ENCODE measurements at places on chromosomes 7 and 10.
A peak's percentile ranks its signal among the peaks of the same experiment; 100 is the strongest.

- no peak for DNase-seq
Measured at GRCh38 chr10:78173360-78174015, 139.8 kb downstream of the RPS24 start.

- no peak for DNase-seq
Measured at GRCh38 chr7:117148971-117149370, 173.9 kb downstream of the WNT2 start.

DNA sequence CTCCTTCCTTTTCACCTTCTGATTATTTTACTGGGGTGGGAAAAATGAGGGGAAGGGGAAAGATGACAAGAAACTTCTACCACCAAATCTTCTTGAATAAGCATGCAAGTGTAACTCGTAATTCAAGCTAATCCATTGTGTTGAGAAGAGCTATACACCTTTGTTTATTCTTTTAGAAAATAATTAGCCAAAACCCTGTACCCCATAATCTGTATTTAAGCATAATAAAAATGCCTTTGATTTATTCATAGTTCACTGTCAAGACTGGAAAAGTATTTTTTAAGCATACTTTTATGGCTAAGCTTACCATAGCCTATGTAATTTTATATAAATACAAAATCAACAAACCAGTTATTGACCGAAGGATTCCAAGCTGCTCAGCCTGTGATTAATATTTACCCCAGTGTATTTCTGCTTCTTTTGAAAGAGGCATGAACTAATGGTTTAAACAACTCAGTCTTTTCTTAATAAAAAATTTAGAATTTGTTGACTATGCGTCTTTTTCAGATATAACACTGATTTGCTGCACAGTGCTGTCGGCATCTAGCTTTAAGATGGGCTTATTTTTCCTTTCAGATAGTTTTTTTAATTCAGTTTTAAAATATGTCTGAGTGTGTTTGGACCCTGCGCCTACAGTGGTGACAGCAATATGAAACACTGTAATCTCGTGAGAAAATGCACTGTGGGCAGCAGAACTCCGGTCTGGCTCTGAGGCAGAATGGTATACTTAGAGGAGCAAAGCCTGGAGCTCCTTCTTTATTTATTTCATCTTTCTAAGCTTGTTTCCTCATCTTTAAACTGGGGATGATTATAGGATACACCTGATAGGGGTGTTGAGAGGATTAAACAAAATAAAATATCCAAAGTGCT is 238.8 kb upstream of the LRGUK start:
- DNase-seq: no peak

- no peak for DNase-seq
Measured at GRCh38 chr7:64916-65341, 127.4 kb upstream of the FAM20C start.

DNA sequence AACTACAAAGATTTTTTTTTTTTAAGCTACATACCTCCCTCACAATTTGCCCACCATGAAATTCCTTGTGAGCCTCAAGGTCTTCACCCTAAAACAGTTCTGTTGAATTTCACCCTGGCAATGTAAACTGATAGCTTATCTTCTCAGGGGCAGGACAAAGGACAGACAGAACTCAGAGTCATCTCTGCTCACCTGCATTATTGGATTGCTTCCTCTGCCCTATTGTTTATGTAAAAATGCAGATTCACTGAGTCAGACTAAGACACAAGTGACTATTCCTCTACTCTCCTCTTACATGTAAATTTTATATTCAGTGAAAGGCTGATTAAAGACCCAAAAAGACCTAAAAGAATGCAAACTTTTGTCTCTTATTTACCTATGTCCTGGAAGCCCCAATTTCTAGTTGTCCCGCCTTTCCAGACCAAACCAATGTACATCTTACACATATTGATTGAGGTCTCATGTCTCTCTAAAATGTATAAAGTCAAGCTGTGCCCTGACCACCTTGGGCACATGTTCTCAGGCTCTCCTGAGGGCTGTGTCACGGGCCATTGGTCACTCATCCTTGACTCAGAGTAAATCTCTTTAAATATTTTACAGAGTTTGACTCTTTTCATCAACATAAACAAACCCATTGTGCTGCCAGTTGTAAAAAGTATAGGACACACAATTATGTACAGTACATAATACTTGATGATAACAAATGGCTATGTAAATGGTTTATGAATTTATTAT is 440.2 kb downstream of the HTR7 start:
- no peak for DNase-seq

DNA sequence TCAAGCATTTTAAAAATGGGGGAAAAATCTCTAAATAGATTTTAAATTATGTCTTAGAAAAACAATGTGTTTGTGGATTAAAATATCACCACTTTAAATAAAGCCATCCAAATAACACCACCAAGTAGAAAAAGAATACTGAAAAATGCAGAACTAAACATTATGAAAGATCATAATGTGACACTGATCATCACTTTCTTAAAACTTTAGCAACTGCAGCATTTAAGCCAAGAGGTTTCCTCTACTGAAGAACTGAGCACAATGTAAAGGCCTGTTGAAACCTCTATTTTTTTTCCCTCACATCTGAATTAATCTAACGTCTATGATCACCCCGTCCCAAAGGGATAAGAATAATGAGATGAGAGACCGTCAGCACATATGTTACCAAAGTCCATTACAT is 18.6 kb downstream of the MINDY3 start:
- no peak for DNase-seq

DNA sequence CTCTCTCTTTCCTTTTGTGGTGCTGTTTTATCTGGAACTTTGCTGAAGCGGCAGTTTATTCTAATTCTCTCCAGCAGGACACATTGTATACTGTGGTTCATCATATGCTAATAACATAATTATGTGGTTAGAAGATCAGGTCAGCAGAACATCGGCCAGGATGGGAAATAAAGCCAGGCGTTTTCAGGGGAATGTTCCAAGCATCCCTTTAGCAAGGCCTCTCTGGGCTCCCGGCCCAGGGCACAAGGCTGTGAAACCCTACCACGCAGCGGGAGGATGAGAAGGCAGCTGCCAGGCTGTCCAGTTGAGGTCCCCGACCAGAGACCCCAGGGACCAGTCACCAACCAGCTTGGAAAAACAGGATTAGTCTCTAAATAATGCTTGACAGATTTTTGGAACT is 112.2 kb upstream of the GALNT17 start:
- DNase-seq: no peak

DNA sequence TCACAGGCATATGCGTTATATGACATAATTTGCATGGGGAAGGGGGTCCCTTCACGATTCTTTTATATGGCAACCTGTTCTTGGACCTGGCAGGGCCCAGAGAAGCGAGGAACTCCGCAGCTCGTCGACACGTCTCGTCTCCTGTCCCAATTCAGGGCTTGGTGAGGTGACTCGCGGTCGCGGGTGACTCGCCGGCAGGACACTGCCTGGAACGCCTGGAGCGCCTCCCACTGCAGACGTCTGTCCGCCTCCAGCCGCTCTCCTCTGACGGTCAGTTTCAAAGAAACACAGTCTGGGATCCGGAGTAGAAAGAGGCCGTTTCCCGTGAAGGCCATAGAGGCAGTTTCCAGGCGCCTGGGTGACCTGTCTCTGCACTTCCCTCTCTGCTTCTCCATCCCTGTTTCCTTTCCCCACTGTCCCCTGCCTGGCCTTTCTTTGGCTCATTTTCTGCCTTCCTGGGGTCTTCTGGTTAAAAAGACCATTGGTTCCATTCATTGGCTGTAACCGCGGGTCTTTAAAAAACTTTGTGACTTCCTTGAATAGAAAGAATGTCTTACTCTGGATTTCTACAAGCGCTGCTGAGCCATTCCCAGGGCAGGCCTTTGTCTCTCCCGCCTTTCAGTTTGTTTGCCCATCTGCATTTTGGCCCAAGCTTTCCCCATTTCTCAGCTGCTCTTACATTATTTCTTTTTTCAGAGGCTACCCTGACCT is 1.2 kb downstream of the UPP1 start:
- no peak for DNase-seq

- DNase-seq: no peak
Measured at GRCh38 chr7:37484426-37485073, 35.9 kb upstream of the ELMO1 start.

- DNase-seq: peak; percentile 64
Measured at GRCh38 chr10:25059990-25060389, 43.6 kb downstream of the THNSL1 start.

- no peak for DNase-seq
Measured at GRCh38 chr10:101354328-101355071, 535 bp downstream of the BTRC start.

GRCh38 chr10:75647675-75648074 is 216.3 kb downstream of the LRMDA start:
- DNase-seq: no peak

GRCh38 chr10:86649471-86650150 is 4.7 kb upstream of the OPN4 start:
- DNase-seq: no peak

DNA sequence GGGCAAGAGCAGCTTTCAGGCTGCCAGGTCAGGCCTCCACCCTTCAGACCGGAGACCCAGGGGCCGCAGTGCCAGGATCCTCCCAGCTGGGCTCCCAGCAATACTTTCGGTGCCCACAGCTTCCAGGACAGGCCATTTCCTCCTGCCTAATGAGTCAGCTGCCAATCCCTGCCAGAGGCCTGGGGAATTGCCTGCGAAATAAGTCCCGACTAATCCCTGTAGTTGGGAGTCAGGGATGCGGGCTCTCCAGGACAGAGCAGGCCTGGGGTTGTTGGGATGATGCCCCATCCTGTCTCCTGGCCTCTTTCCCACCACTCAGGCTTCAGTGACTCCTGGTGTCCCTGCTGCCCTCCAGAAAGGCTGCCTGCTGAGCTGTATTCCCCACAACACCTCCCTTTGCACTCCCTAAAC is 143.5 kb upstream of the UNC5B start:
- peak; percentile 1 for DNase-seq

DNA sequence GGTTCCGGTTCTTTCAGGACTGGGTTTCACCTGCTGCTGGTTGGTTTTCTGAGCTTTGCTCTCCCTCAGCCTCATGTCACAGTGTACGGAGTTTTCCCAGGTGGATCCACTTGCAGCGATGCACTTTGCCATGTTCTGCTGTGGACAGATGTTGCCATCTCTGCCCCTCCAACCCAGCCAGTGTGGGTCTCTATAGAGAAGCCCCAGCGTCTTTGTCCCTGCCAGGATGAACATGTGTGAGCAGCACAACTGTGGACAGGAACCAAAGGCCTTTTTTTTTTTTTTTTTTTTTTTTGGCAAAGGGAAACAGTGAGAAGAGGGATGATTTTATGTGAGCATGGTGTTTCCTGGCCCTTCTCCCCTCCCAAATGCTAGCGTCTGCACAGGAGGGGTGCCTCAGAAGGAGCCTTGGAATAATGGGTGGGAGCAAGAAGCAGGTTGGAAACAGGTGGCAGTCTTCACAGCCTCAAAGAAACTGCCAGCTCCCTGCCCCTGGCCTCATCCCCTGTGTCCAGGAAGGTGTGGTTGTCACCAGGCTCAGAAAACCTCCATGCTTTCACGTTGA is 106.5 kb downstream of the RPS24 start:
- DNase-seq: no peak

- DNase-seq: no peak
Measured at GRCh38 chr7:130421684-130422083, 19.1 kb downstream of the CEP41 start.

- DNase-seq: no peak
Measured at GRCh38 chr10:104614245-104614831, 26.8 kb upstream of the SORCS3 start.

GRCh38 chr7:106417273-106417902 is 132.6 kb upstream of the NAMPT start:
- no peak for DNase-seq

- peak; percentile 90 for DNase-seq
Measured at GRCh38 chr7:134619627-134620331, 26.9 kb upstream of the BPGM start.

DNA sequence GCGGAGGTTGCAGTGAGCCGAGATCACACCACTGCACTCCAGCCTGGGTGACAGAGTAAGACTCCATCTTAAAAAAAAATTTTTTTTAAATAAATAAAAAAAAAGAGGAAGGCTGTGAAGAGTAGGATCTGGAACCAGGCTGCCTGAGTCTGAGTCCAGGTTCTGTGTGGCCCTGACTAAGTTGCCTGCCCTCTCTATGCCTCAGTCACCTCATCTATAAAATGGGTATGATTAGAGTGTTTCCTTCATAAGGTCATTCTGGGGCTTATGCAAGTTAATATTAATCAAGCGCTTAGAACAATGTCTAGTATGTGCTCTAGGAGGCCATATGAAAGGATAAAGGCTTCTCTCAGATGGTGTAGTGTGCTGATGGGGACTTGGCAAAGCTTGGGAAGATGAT is 12.3 kb downstream of the COL26A1 start:
- DNase-seq: no peak

DNA sequence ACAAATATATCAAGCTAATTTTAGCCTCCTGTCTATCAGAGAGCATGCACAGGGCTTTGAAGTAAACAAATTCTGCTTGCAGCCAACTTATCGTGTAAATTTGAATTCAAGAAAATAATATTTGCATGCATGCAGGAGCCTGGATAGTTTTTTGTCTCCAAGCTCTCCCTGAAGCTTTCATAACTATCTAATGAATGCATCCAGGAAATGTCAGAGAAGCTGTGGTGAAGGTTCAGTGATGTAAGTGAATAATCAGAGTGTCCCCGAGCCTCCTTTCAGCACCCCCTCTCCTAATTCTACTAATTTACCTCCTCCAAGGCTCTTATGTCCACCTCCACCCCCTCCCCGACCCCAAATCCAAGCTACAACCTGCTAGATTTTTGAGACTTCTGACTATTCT is 172.0 kb upstream of the ZNF32 start:
- no peak for DNase-seq

DNA sequence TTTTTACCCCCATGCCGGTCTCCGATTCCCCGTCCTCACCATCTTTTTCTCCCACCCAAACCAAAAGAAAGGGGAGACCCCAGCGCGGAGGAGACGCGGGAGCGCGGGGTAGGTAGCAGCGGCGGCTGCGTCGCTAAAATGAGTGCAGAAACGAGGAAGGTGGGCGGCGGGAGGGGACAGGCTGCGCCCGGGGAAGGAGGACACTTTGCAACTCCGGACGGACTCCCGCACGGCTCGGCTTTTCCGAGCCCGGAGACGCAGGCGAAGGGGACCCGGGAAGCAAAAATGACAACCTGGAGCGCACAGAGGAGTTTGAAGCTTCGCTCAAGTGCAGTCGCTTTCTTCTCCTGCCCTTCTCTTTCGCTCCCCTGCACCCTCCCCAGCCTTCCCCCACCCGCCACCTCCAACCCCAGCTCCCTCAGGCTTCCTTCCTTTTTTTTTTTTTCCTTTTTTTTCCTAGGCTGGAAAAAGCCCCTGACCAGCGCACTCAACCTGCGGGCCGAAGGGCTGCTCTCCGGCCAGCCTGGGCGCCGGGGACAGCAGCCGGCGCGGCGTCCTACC is 453 bp downstream of the SFMBT2 start:
- DNase-seq: no peak

DNA sequence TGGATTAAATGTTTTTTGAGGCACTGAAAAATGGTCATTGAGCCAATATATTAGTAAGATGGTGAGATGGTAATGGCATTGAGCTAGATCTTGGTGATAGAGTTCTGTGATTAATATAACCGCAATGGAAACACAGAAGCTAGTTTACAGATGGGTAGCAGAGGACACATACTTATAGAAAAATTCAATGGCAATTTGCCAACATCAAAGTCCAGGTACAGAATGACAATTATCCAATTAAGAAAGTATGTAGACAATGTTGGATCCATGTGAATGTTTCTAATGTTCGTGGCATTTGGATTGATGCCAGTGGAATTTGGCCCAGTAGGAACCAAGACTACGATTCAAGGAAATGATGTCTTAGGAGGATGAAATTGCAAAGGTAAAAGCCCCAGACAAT is 187.8 kb downstream of the GNAT3 start:
- peak; percentile 56 for DNase-seq

- no peak for DNase-seq
Measured at GRCh38 chr10:22626784-22627183, 87.6 kb downstream of the PIP4K2A start.

- DNase-seq: no peak
Measured at GRCh38 chr10:83886871-83887270, 252.4 kb upstream of the GHITM start.

Measured in skeletal muscle cell (primary cell).